ENCODE measurements at places on chromosomes 6 and 20. TPM values are rescaled to one million over a fixed set of nuclear protein-coding genes. Genes with fewer than 3 reads are reported as not detected.

The MEP1A gene
- 0.02 TPM for polyA plus RNA-seq

The RIPOR2 gene
- 0.89 TPM for polyA plus RNA-seq

The MYLIP gene
- 16.0 TPM for polyA plus RNA-seq

The PAX1 gene
- not detected for polyA plus RNA-seq

The RSPH9 gene
- 0.08 TPM for polyA plus RNA-seq

The NRSN1 gene
- polyA plus RNA-seq: 1.2 TPM

The NSFL1C gene
- 23.7 TPM for polyA plus RNA-seq

The KLC4 gene
- 33.0 TPM for polyA plus RNA-seq

The THBS2 gene
- 0.96 TPM for polyA plus RNA-seq

The OR2B6 gene
- not detected for polyA plus RNA-seq

The CLPSL1 gene
- polyA plus RNA-seq: 83.2 TPM

The DDR1 gene
- polyA plus RNA-seq: 103 TPM

The SMIM8 gene
- 4.1 TPM for polyA plus RNA-seq

The DCBLD1 gene
- 12.8 TPM for polyA plus RNA-seq

The HLA-DMA gene
- polyA plus RNA-seq: 34.0 TPM

The LHFPL5 gene
- polyA plus RNA-seq: 2.0 TPM

The GLP1R gene
- 3.4 TPM for polyA plus RNA-seq

The CGA gene
- not detected for polyA plus RNA-seq

The VARS1 gene
- 67.3 TPM for polyA plus RNA-seq

The TRIM15 gene
- polyA plus RNA-seq: not detected

The C4A gene
- polyA plus RNA-seq: 130 TPM

The OPRL1 gene
- 0.49 TPM for polyA plus RNA-seq

The GRM1 gene
- polyA plus RNA-seq: 0.05 TPM

The MOXD1 gene
- 0.52 TPM for polyA plus RNA-seq

The NOTCH4 gene
- polyA plus RNA-seq: 45.2 TPM

The C20orf141 gene
- polyA plus RNA-seq: 0.19 TPM

The RNF217 gene
- polyA plus RNA-seq: 3.4 TPM

Data from pancreas (tissue), 10 donors.